ENCODE measurements at places on chromosomes 5 and 9. TPM values are rescaled to one million over a fixed set of nuclear protein-coding genes. Genes with fewer than 3 reads are reported as not detected.

DNA sequence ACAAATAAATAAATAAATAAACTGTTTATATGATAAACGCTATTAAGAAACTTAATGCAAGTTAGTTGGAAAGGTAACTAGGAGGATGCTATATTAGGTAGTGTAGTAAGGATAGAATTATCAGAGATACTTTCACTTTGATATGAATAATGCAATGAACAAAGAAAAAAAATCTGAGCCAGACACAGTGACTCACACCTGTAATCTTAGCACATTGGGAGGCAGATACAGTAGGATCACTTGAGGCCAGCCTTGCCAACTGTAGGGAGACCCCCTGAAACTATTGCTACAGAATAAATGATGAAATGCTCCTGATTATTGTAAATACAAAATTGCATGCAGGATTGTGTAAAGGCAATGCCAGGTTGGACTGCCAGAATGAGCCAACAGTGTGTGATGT, 109.2 kb downstream of the ANXA2R start:
- no peak overlapping the region for H3K27ac ChIP-seq
- H3K36me3 ChIP-seq, result no peaks in the 10 kb centered on the region
- no peak for DNase-seq
- H3K27me3 ChIP-seq, result peaks cover 4% of the 10 kb centered on the region
- H3K4me1 ChIP-seq, result no peaks in the 10 kb centered on the region

RASGEF1C gene
- 0.36 TPM for total RNA-seq

DNA sequence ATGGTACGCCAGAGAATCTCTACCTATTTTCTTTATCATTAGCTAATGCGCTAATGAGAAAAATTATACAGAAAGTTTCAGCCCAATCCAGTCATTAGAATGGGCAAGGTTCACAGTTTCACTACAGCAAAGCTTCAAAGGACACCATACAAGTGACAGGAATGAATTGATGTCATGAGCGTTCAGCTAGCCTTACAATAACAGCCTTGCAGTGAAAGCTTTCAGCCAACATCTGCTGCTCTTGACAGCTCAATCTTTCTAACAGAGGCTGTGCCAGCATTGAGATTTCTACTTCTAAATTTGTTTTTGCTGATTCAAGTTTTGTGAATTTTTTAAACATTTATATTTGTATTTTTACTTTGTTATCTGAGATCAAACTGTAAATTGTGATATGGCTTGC, 302.4 kb upstream of the FAM174A start:
- no peak overlapping the region for H3K27ac ChIP-seq
- H3K4me3 ChIP-seq, result no peak overlapping the region
- H3K36me3 ChIP-seq, result no peaks in the 10 kb centered on the region
- H3K4me1 ChIP-seq, result no peaks in the 10 kb centered on the region

DNA sequence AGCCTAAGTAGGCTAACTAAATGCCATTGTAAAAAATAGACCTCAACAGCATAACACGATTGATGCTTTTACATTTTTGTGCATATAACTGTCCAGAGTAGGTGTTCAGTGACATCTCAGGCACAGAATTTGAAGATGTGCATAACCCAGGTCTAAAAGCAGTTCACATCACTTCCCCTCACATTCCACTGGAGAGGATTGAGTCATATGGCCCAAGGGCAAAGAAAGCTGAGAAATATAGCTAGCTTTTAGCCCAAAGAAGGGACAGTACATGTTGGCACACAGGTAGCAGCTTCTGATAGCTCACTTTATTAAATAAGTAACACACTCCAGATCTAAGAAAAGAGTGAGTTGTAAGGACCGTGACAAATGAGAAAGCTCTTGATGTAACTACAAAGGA, 2259.5 kb upstream of the WWC1 start:
- DNase-seq, result no peak
- H3K27ac ChIP-seq, result no peak overlapping the region
- H3K4me1 ChIP-seq, result no peaks in the 10 kb centered on the region
- no peaks in the 10 kb centered on the region for H3K36me3 ChIP-seq
- peaks cover 3% of the 10 kb centered on the region for H3K27me3 ChIP-seq

- H3K27me3 ChIP-seq, result peaks cover 50% of the 10 kb centered on the region
- no peak overlapping the region for H3K27ac ChIP-seq
- H3K4me1 ChIP-seq, result no peaks in the 10 kb centered on the region
Measured at GRCh38 chr5:77180167-77181081, 30.1 kb upstream of the PDE8B start.

DNA sequence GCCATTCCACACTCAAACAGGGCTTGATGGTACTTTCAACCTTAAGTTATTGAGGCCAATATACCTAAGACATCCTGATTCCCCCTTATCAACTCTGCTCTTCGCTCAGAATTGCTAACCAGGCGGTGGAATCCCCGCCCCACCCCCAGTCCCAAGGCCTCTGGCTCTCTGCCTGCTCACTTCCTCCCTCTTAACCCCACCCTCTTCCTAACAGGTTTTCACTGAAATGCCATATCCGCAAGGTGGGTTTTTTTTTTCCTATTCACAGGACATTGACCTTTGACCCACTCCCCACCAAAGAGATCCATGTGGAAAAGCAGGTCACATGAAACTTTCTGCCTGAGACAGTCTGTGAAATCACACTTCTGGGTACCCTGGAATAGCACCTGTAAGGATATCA, 66.6 kb upstream of the IFNK start:
- no peak for DNase-seq
- no peaks in the 10 kb centered on the region for H3K27me3 ChIP-seq
- H3K27ac ChIP-seq, result no peak overlapping the region
- no peak overlapping the region for H3K4me3 ChIP-seq

DNA sequence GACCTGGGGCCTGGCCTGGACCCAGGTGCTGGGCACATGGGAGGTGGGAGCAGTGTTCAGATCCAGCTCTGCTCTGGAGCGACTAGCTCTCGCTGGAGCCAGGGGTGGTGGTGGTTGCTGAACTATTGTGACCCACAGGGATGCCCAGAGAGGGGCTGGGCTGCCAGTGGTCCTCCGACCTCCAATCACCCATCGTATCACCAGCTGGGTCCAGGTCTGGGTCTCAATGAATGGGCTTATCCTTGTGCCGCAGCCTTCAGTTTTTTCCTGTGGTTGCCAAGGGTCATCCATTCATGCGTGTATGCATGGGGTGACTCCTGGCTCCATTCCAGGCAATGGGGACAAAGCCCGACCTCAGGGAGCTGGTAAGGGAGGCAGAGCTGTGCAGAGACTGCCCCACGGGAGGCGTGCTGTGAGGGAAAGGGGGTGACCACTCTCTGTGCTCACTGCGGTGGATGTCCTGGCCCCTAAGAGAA, 68.6 kb upstream of the RNF130 start:
- H3K4me1 ChIP-seq, result no peaks in the 10 kb centered on the region
- H3K4me3 ChIP-seq, result no peak overlapping the region
- no peaks in the 10 kb centered on the region for H3K36me3 ChIP-seq
- H3K27ac ChIP-seq, result no peak overlapping the region

GRCh38 chr9:115969096-115969495, 184.5 kb upstream of the PAPPA start:
- H3K4me1 ChIP-seq, result no peaks in the 10 kb centered on the region
- no peaks in the 10 kb centered on the region for H3K27me3 ChIP-seq
- DNase-seq, result no peak
- no peaks in the 10 kb centered on the region for H3K36me3 ChIP-seq
- H3K4me3 ChIP-seq, result no peak overlapping the region

SEPTIN8 gene
- total RNA-seq, result 62.7 TPM
